Stimulated activated CD4-positive, alpha-beta T cell treated with anti-CD3 and anti-CD28 coated beads, Interleukin-4, amount 100 ng/mL, for 1 hour (primary cell): ENCODE measurements at places on chromosomes 1 and 21.

DNA sequence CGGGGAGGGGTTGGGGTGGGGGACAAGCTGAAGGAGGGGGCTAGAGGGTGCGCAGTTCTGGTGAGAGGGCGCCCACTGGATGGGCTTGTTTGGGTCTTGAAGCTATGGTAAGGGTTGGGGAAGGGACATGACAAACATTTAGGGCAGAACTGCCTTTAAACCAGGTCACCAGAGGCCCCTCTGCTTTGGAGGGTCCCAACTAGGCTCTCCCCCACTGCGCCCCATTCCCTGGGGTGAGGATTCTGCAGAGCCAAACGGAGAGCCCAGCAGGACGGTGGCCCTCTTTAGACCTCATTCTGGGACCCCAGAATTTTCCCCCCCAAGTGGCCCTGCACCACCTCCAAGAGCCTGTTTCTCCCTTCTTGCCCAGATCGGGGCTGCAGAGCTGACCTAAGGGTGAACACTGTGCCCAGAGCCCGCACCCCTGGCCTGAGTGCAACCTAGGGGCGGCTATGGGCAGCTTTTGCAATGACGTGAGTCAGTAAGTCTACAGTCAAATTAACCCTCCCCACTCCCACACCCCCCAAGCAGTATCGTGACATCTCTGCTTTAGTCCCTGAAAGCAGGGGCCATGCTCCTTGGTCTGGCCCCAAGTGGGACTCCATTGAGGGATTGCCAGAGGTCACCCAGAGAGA, 593.8 kb downstream of the MATN1 start:
- DNase-seq: no peak

- no peak for DNase-seq
Measured at GRCh38 chr1:232191560-232191959, 438.4 kb downstream of the SIPA1L2 start.

GRCh38 chr1:43824795-43825194, 108.8 kb upstream of the ARTN start:
- DNase-seq: no peak

DNA sequence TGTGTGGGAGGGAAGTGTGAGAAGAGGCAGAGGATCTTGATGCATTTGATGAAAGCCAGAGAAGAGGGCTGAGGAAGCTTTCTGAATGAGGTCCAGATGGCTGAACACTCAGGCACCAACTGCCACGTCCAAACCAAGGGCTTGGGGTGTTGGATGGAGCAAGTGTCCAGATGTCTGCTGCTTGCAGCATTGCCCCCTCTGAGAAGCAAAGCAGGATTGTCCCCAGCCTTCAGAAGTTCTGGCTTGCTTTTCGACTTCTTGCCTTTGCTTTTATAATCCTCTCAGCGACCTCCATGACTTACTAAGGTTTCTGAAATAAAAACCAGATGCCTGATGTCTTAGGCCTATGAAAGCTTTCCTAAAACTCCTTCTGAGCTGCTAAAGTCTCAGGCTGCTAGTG, 182.5 kb downstream of the HUNK start:
- DNase-seq: no peak

GRCh38 chr1:33270379-33270778, 14.1 kb downstream of the ZNF362 start:
- DNase-seq: no peak

DNA sequence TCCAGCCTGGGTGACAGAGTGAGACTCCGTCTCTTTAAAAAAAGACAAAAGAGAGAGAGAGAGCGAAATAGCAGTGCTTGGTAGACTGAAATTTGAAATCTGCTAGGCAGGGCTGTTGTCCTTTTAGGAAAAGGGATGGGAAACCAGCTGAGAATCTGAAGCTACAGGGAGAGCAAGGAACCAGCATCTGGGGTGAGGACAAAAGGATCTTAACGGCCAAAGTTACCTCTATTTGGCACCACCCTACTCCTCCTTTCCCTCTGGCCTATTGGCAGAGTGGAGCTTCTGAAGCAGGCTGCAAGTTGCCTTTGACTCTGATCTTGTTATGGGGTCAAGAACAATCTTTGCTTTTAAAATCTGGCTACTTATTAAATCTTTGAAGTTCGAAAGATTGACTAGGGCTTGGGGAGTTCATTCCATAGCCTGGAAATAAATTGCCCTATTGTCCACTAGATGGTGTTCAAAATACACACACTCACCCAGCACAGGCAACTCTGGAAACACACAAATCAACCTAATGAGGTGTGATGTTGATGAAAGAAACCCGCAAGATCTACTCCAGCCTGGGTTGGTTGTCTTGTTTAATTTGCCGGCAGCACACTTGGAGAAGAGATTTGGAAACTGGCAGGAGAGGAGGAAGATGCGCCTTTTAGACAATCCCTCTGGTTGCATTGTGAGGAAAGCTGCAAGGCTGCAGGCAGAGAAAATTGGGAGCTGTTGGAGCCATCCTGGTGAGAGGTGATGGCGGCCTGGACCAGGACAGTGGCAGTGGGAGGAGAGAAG, 16.5 kb upstream of the PARP1 start:
- no peak for DNase-seq

DNA sequence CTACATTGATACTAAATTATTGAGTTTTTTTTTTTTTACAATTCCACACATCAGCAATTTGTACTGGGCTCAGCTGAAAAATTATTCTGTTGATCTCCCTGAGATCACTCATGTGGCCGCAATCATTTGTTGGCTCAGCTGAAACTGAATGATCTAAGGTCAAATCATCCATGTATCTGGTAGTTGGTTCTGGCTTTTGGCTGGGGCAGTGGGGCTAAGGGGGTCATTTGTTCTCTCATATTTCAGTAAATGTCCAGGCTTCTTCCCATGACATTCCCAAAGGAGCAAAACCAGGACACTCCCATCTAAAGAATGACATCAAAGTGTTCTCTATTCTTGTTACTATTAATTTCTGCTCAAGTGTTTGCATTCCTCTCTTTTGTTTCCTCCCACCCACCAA, 806.7 kb upstream of the ADGRL2 start:
- DNase-seq: no peak

DNA sequence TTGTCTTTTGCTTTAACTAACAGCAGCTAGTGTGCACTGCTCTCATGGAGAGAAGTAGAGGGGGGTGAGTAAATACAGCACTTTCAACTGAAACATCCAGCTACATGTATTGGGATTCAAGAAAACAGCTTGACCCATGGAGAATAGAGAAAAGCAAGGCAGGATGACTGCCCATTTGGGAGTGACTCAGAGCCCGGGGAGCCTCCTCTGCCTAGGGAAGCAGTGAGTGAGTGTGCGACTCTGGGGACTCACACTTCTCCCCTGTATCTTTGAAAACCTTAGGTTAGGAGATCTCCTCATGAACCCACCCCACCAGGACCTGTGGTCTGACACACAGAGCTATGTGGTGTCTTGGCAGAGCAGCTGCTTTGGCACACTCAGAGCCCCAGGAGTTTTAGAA, 82.0 kb upstream of the PTGFR start:
- no peak for DNase-seq

- no peak for DNase-seq
Measured at GRCh38 chr1:244849189-244849866, 13.9 kb downstream of the COX20 start.

GRCh38 chr1:174932587-174932986, 67.2 kb upstream of the CACYBP start:
- DNase-seq: no peak

- DNase-seq: no peak
Measured at GRCh38 chr21:17051054-17051453, 461.8 kb upstream of the CXADR start.

DNA sequence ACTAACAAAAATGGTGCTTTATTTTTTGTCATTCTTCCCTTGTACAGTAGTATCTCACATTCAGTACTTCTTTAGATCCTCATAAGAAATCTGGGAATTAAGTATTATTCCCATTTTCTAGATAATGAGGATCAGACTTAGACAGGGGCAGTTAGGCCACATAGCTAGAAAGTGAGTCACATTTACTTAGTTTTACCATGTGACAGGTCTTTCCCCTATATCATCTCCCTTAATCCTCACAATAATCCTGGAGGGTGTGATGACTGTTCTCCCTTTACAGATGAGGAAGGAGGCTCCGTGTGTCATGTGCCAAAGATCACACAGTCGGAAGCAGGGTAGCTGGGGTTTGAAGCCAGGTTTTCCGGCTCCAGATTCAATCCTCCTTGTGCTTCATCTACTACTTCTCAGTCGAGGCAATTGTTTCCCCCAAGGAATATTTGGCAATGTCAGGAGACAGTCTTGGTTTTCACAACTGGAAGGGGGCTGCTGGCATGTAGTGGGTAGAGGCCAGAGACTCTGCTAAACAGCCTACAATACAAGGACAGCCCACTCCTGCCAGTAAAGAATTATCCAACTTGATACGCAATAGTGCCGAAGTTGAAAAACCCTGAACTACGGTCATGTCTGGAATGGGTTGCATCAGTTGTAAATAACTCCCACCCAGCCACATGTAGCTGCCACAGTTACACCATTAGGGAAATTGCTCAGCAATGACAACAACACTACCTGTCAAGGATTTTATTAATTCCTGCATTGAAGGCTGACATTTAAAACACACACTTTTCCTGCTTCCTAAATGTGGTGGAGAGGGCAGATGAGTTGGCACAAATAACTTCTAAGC, 54.5 kb downstream of the C8B start:
- no peak for DNase-seq

DNA sequence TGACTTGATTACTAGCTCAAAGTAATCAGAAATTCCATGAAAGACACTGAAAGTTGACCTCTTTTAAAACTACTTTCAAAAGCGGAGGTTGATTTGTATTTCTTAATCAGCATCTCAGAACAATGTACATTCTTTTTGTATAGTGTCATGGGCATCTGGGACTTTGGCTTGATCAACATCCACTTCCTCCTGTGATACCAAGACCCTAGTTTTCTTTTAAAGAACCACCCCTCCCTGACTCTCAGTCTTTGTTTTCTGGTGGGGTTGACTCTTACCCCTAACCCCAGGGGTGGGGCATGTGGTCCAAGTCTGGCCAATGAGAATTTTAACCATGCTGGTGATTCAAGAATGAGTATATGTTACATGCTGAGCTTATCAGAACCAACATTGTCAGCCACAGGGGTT, 21.7 kb upstream of the IRF2BP2 start:
- DNase-seq: no peak

GRCh38 chr21:28687586-28687985, 305.1 kb downstream of the LTN1 start:
- no peak for DNase-seq

GRCh38 chr1:44962729-44963128, 23.7 kb downstream of the EIF2B3 start:
- no peak for DNase-seq

DNA sequence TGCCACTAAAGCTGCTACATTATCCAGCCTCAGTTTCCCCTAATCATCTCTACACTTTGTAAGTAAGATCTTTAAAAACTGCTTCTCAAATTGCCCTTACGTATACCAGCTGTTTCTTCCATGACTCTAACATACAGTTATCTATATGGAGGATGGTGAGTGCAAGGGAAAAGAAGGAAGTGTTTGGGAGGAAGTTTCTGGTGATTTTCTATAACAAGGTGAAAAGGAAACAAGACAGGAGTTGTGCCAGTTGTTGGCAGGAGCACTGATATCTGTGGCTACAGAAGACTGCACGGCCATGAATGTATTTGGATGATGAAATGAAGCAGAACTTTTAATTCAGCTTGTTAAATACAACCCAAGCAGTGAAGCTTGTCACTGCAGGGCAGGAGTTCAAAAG, 32.3 kb upstream of the NHLH2 start:
- no peak for DNase-seq
